ENCODE measurements at places on chromosomes 7 and 10.

- no peak for DNase-seq
Observed at GRCh38 chr10:85402541-85402940, 964.1 kb downstream of the GRID1 start.

DNA sequence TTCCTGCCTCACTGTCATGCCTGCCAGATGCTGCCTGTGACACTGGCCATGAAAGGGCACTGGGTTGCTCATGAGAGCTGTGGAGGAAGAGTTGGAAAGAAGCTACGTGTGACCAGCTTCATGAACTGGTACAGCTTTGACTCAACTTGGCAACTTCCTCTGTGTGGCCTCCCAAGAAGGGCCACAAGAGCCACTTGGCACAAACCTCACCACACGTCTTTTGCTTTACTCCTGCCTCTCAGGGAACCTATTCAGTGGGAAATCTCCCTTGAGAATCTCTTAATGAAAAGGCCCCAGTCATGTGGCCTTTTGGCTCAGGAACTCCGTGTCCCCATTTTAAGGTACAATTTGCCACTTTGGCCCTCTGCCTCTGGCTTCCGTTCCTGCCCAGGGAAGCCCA lies 54.5 kb downstream of the FRMD4A start:
- peak; percentile 35 for DNase-seq

- DNase-seq, result no peak
Observed at GRCh38 chr10:15124190-15124589, 27.0 kb downstream of the RPP38 start.

- DNase-seq, result no peak
Observed at GRCh38 chr7:17690030-17690429, 250.3 kb downstream of the SNX13 start.

- no peak for DNase-seq
Observed at GRCh38 chr7:8254667-8255066, 7.3 kb downstream of the ICA1 start.

- no peak for DNase-seq
Observed at GRCh38 chr7:27651702-27652101, 11.0 kb downstream of the HIBADH start.

DNA sequence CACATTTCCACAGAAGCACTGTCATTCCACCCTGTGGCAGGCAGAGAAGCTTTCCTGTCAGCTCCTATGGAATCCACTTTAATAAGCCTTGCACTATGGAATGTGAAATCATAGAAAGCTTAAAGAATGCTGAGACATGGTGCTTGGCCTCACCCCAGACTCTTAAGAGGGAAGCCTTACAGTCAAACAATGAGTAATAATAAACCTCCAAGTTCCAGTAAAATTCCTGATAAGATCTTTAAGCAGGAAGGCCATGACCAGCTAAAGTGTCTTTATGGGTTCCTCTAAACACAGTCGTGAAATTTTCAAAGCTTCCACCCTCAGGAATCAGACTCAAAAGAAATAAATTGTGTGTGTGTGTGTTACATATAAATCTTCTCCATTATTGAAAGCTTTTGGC lies 11.9 kb upstream of the TEX36 start:
- no peak for DNase-seq

DNA sequence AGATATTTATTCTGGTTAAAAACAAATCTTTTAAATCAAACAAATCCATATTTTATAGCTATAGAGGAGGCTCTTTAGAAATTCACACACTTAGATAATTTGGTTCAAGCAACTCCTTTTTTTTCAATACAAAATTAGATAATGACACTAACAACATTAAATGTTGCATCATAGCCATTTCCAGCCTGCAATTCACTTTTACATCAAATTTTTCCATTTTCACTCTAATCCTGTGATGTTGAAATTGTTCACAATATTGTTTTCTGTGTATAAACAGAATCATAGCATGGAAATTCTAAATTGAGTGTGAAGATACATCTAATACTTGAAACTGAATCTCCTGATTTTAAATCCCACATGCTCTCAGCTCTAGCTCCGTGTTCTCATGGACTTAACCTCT lies 482.6 kb downstream of the INHBA start:
- no peak for DNase-seq

DNA sequence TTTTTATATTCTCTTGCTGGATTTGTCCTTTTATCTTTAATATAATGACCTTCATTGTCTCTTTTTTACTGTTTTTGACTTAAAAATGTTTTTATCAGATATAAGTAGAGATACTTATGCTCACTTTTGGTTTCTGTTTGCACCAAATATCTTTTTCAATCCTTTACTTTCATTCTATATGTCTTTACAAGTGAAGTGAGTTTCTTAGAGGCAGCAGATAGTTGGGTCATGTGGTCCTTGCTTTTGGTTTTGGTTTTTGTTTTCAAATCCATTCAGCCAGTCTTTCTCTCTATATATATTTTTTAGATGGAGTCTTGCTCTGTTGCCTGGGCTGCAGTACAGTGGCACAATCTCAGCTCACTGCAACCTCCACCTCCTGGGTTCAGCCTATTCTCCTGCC lies 932.4 kb upstream of the LRRTM3 start:
- no peak for DNase-seq

DNA sequence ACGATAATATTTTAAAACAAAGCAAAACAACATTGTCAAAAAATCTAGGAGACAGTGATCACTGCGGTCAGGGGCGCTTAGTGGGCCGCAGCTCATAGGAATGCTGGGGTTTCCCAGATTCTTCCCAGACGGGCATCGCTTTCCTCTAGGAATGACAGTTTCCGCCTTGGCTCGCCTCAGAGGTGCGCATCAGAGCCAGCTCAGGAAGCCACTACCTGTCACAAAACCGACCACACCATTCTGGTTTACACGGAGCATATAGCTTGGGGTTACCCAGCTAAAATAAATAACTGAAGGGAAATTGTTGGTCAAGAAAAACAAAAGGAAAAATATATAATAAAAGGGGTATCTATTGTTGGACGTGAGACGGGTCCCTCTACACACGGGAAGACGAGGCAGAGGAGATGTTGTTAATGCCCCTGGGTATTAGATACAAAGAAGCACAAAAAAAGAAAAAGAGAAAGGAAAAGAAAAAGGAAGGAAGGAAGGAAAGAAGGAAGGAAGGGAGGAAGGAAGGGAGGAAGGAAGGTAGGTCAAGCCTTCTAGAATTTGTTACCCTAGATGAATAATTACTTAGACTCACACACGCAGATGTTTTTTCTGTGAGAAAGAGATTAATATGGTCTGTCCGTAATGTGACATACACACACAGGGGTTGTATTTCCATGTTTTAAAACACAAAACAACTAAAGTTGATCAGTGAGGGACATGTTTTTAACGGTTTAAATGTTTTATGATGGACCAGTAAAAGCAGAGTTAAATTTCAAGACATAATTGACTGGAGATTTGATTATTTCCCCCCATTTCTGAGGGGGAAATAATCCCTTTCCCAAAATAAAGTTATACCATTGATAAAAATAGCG lies 292.4 kb upstream of the NFE2L3 start:
- no peak for DNase-seq

- DNase-seq, result no peak
Observed at GRCh38 chr7:26379711-26380110, 88.0 kb downstream of the SNX10 start.

GRCh38 chr7:122182081-122182480 lies 38.0 kb upstream of the AASS start:
- no peak for DNase-seq

GRCh38 chr10:124646483-124647352 lies 97.5 kb downstream of the FAM53B start:
- no peak for DNase-seq

GRCh38 chr10:89662596-89662995 lies 17.6 kb upstream of the PANK1 start:
- DNase-seq, result no peak

DNA sequence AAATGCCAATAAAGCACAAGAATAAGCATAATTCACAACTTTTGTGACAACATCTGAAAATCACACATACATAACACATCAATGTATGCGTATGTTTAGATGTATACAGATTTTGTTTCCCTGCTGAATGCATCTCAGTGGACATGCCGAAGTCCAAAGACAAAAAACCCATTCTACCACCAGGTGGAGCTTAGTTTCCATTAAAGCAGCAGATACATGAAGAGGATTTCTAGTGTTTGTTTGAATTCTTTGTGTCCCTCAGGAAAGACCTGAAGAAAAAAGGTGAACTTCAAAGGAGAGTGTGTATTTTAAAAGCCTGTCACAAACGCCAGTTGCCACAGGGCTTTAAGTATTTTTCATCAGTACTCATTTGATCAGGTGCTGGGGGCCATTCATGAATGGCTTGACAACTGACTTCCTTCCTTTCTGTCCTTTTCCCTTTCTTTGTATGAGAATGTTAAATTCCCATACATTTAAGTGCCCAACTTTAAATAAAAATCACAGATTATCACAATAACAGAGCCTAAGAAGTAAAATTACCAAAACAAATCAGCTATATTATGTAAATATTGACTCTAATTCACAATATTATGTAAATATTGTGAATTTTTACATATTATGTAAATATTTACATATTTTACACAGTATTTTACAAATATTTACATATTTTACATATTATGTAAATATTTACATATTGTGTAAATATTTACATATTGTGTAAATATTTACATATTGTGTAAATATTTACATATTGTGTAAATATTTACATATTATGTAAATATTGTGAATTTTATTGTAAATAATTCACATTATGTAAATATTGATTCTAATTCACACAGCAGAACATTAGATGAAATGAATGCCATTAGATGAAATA lies 343.0 kb downstream of the CRPPA start:
- no peak for DNase-seq

DNA sequence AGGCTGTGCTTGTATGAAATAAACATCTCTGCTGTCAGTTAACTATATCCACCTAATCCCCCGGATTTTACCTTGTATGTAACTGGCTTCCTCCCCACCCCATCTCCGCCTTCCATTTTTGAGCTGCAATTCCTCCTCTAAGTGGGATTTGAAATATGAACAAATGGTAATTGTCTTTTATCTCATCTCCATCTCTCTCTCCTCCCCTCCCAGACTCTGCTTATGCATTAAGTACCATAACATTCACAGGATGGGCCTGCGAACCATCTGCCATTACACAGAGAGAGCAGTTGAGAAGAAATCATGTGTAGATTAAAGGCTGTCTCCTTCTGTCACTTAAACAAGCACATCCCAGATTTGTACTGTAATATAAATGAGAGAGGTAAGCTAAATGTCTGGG lies 1169.9 kb downstream of the TYW1 start:
- DNase-seq, result no peak

- no peak for DNase-seq
Observed at GRCh38 chr7:92843781-92844180, 7.4 kb upstream of the CDK6 start.

DNA sequence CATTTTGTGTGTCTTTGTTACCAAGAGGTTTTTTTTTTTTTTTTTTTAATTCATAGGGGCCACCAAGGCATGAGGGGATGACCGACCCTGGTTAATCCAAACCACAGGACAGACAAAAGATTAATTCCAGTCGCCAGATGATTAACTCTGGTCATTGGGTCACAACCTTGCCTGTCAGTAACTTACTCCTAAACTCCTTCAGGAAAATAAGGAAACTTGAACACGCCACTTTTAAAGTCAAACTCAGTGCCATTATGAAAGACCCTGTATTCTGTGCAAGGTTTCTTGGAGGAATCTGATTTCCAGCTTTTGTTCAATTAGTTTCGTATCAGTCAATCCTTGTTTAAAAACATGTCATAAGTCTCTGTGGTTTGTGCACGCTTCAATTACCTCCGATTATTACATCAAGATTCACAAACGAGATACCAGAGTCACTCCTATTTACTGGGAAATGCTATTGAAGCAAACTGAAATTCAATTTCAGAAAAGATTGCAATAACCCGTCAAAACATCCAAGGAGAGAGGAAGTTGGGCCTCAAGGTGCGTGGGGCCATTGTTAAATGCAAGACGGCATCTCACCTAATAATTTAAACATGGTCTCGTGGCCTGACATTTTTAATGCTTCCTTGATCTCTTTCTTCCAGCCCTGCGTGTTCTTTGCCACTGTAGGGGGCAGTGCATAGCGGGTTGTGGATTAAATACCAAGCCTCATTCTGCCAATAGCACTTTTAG lies 44.0 kb downstream of the NRP1 start:
- DNase-seq, result no peak

- DNase-seq, result no peak
Observed at GRCh38 chr7:10706875-10707493, 266.7 kb upstream of the PHF14 start.

DNA sequence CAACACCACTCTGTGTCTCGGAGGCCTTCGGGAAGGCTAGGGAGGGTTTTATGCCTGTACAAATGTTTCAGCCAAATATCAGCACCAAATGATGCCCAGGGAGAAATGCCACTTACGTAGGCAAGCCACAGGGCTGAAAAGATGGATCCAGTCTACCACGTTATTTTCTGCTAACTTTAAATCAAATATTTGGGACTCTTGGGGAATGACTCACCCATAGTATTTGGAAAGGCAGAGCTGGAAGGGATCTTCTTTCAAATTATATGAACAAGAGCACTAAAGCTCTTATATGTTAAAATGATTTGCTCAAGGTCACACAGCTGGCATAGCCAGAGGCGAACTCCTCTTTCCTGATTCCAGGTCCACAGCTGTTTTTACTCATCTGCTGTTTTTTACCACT lies 591.4 kb downstream of the SORCS1 start:
- DNase-seq, result no peak

DNA sequence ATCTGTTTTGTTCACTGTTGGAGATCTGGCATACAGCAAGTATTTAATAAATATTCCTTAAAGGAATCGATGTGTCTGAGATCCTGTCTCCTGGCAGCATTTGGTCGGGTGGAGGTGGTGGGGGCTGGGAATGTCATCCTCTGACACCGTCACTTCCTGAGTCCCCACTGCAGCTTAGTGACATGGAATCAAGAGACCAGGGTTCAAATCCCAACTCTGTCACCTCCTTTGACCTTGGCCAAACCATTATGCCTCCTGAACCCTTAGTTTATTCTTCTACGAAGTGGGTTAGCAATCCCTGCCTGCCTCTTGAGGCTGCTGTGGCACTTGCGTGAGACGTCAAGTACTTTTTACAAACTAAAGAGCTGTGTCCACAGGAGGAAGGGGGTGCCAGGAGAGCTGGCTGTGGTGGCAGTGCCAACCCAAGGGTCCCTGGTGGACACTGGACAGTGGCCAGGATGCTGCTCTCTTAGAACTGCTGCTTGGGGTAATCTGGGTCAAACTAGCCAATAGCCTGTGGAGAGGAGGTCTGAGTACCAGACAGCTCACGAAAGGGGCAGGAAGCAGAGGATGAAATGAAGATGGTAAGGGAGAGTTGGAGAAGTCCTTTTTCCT lies 8.0 kb upstream of the ZMIZ1 start:
- no peak for DNase-seq

- no peak for DNase-seq
Observed at GRCh38 chr7:80127412-80128160, 7.0 kb upstream of the GNAI1 start.

DNA sequence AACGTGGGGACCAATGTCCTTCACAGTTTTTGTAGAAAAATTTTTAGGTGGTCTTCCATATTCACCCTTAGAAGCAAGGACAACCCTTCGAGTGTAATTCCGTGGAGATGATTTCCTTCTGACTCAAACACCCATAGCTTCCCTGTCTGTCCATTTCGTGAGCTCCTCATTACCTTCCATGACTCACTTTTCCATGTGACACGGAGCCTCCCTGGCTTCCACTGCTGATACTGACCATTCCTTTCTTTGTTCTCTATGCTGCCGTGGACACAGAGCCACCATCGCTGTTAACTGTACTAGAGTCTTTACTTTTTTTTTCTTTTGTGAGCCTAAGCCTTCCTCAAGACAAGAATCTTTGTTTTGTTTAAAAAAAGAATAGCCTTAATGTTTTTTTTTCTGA lies 12.5 kb upstream of the ARMS2 start:
- no peak for DNase-seq
